Activated T-cell treated with anti-CD3 and anti-CD28 coated beads, Interleukin-2, amount 50 U/mL, for 24 hours (primary cell): ENCODE measurements at places on chromosomes 1 and 21.
A peak's percentile ranks its signal among the peaks of the same experiment; 100 is the strongest.

DNA sequence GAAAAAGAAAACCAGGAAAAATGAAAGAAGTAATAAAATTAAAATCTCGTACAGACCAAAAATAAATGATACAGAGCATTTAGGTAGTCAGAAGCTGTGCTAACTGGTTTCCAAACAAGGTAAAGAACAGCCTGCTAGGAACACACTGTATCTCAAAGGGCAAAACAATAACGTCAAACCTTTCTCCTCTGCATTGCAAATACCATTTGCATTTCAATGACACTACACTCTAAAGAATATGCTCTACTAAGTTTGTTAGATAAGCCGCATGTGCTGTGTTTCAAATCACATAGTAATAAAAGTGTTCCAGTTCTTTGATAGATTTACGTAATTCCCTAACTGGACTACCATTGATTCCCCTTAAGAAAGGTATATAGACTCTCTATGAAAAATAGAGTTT, 648.8 kb downstream of the PLA2G4A start:
- H3K27ac ChIP-seq, result no peak overlapping the region
- no peaks in the 10 kb centered on the region for H3K4me1 ChIP-seq
- no peaks in the 10 kb centered on the region for H3K36me3 ChIP-seq
- no peak overlapping the region for H3K4me3 ChIP-seq
- no peak for DNase-seq
- no peaks in the 10 kb centered on the region for H3K27me3 ChIP-seq

- peaks cover 34% of the 10 kb centered on the region for H3K36me3 ChIP-seq
- H3K4me3 ChIP-seq, result peak overlapping the region; percentile 74
- H3K27me3 ChIP-seq, result no peaks in the 10 kb centered on the region
- H3K4me1 ChIP-seq, result peaks cover 21% of the 10 kb centered on the region
- H3K27ac ChIP-seq, result peak overlapping the region; percentile 37
These were observed 497 bp downstream of the FBXO44 start for GRCh38 chr1:11654939-11655808.

DNA sequence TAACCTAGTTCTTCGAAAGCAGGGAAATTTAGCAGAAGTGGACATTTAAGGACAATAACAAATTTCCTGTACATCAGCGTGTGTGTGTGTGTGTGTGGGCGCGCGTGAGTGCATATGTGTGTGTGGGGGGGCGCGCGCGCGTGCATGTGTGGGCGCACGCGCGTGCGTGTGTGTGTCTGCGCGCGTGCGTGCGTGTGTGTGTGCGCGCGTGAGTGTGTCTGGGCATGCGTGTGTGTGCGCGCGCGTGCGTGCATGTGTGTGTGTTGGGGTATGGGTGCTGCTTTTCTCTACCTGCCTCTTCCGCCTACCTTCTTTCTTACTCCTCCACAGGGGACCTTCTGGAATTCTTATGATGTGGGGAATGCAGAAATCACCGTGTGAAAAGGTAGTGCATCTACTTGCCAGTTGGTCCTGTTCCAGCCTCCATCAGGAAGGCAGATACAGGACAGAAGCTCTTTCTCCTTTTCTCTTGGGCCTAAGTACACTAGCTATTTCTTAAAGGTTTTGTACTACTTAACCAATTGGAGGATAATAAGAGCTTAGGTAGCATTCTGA, 165.4 kb upstream of the KCNK2 start:
- no peaks in the 10 kb centered on the region for H3K4me1 ChIP-seq
- no peaks in the 10 kb centered on the region for H3K27me3 ChIP-seq
- no peak overlapping the region for H3K4me3 ChIP-seq
- DNase-seq, result no peak

GRCh38 chr21:14842601-14843000, 222.2 kb downstream of the NRIP1 start:
- no peak for DNase-seq
- H3K4me3 ChIP-seq, result no peak overlapping the region
- H3K4me1 ChIP-seq, result no peaks in the 10 kb centered on the region
- H3K36me3 ChIP-seq, result no peaks in the 10 kb centered on the region
- H3K27ac ChIP-seq, result no peak overlapping the region

- peaks cover 2% of the 10 kb centered on the region for H3K36me3 ChIP-seq
- no peak for DNase-seq
- no peak overlapping the region for H3K4me3 ChIP-seq
- no peaks in the 10 kb centered on the region for H3K27me3 ChIP-seq
These were observed 49.9 kb downstream of the ZMYM1 start for GRCh38 chr1:35129080-35129479.

DNA sequence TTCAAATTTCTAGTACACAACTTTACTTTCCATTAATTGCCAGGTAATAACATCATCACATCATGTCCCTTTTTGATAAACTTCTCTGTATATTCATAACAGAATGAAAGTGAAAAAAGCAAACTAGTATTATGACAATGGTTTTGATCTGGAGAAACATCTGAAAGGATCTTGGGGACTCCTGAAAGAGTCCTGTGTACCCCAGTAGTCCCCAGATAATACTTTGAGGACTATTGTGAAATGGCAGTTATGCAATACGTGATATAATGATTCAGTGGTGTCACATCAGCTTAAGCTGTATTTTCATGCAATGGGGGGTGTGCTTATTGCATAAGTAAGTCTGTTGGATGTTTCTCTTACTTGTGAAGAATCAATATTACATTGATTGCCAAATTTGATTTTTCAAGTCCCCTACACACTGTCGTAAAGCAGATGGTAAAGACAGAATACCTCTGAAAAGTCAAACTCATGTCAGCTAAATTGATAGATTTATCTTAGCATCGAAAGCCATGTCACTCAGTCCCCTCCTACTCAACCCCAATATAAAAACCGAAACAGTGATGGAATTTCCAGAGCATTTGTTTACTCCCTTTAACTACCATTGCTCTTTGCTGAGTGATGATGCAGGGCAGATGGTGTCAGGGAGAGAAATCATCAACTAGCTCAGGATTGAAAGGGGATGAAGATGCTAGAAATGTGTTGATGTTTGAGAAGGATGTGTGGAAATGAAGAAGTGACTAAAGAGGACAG, 146.7 kb upstream of the C1orf105 start:
- no peaks in the 10 kb centered on the region for H3K27me3 ChIP-seq
- no peak overlapping the region for H3K4me3 ChIP-seq
- peaks cover 41% of the 10 kb centered on the region for H3K4me1 ChIP-seq
- H3K27ac ChIP-seq, result peak overlapping the region; percentile 56
- no peak for DNase-seq

GRCh38 chr1:182633657-182634281, 29.6 kb upstream of the RGS16 start:
- no peak overlapping the region for H3K27ac ChIP-seq
- peaks cover 36% of the 10 kb centered on the region for H3K4me1 ChIP-seq
- peaks cover 22% of the 10 kb centered on the region for H3K27me3 ChIP-seq
- no peak overlapping the region for H3K4me3 ChIP-seq

- H3K4me1 ChIP-seq, result no peaks in the 10 kb centered on the region
- no peak for DNase-seq
- no peak overlapping the region for H3K4me3 ChIP-seq
- H3K27ac ChIP-seq, result no peak overlapping the region
- H3K27me3 ChIP-seq, result peaks cover 10% of the 10 kb centered on the region
- H3K36me3 ChIP-seq, result no peaks in the 10 kb centered on the region
These were observed 18.6 kb upstream of the TTC34 start for GRCh38 chr1:2819831-2820730.

DNA sequence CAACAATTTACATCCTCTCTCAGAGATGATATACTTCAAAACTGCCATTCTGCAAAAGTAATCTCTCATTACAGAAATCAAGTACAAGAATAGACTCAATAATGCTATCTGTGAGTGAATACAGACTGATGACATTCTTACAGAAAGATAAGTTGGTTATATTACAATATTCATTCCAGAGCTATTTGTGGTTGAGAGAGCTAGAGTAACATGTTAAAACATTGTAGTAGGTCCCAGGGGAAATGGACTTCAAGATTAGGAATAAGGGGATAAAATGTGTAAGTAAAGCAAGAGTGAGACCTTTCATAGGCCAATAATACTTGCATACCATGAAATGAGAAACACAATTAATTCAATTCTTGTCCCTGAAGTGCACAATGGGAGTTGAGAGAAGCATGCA, 1.5 kb downstream of the F13B start:
- H3K27me3 ChIP-seq, result peaks cover 2% of the 10 kb centered on the region
- no peaks in the 10 kb centered on the region for H3K4me1 ChIP-seq
- no peak overlapping the region for H3K4me3 ChIP-seq
- no peaks in the 10 kb centered on the region for H3K36me3 ChIP-seq

DNA sequence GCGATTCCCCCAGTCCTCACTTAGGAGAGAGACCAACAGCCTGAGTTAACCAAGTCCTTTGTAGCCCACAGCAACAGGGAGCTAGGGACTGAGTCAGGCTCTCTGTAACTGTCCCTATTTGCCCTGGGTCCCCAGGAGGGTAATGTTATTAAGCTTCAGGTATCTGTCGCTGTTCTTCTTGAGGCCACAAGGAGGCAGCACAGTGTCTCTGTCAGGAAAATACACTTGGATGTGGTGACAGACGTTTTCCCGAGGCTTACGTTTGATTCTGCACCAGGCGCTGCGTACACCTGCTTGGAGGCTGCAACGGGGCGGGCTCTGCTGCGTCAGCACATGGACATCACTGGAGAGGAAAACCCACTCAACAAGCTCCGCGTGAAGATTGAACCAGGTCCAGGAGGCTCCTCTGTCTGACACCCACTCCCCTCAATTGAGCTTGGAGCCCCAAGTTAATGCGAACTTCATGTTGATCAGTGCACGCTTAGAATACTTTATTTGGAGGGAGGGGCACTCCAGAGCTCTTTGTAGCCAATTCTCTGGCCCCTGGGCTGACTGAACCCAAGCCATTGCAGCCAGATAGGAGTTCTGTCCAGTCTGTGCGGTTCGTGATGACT, 10.7 kb upstream of the ELF3 start:
- no peaks in the 10 kb centered on the region for H3K4me1 ChIP-seq
- peak; percentile 36 for DNase-seq
- H3K27ac ChIP-seq, result no peak overlapping the region
- H3K4me3 ChIP-seq, result no peak overlapping the region
- peaks cover 84% of the 10 kb centered on the region for H3K36me3 ChIP-seq

DNA sequence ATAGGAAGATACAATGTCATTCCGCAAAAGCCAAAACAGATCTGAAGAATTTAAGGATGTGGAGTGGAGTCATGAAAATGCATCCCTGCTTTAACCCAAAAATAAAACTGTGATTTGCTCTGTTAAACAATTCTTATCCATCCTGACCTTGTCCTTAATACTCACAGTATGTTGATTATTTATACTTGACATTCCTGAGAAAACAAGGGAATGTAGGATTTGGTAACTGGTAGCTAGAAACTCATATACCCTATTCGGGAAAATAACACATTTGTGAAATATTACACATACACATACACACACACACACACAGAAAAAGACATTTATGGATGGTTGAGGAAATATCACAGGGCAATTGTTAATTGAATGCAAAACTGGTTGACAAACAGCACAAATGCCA, 80.2 kb downstream of the FMN2 start:
- no peaks in the 10 kb centered on the region for H3K36me3 ChIP-seq
- H3K27me3 ChIP-seq, result no peaks in the 10 kb centered on the region
- DNase-seq, result no peak
- H3K4me3 ChIP-seq, result no peak overlapping the region

DNA sequence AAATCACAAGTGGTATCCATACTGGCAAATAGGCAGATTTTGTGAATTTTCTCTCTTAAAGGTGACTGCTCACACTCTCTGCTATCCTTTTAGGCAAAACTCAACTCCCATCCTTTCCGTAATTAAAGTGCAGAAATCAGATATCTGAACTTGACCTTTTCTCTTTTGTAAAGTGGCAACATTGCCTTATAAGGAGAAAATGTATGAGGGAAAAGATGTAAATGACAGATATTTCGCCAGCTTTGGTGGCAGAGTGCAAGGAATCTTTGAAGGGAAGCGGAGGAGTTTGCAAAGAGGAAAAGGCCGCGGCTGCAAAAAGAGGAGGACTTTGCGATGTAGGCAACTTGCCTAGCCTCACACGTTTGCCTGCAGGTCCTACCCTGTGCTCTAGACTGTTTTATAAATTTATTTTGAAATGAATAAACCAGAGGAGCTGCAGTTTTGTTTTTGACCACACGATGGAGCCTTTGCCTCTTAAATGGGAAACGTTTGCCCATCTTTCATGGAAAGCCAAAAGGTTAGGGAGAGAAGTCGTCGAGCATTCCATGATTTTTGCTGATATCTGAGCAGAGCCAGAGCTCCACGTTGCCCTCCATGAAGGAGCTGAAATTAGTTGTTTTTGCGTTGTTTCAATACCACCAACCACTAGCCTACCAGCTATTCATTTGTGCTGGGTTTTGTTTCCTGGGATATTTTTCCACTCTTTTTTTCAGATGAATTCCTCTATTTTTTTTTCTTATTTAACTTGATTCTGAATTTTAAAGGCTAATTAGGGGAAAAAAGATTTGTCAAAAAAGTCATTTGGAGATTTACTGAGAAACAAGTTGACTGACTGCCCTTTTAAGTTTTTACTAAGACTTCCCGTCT, 242.3 kb downstream of the LMX1A start:
- no peak overlapping the region for H3K4me3 ChIP-seq
- no peaks in the 10 kb centered on the region for H3K4me1 ChIP-seq
- no peaks in the 10 kb centered on the region for H3K36me3 ChIP-seq
- H3K27ac ChIP-seq, result no peak overlapping the region
- H3K27me3 ChIP-seq, result peaks cover 38% of the 10 kb centered on the region
- DNase-seq, result no peak

DNA sequence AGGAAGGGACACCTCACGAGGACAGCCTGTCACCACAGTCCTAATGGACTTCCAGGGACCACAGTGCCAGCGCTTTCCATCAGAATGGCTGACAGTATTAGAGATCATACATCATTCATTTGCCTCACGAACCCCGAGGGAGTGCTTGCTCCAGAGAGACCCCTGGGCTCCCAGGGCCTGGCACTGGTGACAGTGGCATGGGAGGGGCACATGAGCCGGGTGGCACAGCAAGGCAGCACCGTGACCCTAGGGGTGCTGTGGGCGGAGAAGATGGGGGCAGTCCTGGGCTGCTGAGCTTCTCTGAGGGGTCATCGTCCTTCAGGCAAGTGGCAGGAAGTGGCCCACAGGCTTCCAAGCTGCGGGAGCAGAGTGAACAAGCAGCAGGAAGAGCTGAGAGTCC, 16.4 kb upstream of the TSPEAR start:
- DNase-seq, result no peak
- H3K36me3 ChIP-seq, result no peaks in the 10 kb centered on the region
- peaks cover 40% of the 10 kb centered on the region for H3K27me3 ChIP-seq
- peaks cover 11% of the 10 kb centered on the region for H3K4me1 ChIP-seq
- no peak overlapping the region for H3K4me3 ChIP-seq

GRCh38 chr1:53349968-53350852, 22.3 kb upstream of the LRP8 start:
- no peak overlapping the region for H3K27ac ChIP-seq
- no peaks in the 10 kb centered on the region for H3K27me3 ChIP-seq
- H3K36me3 ChIP-seq, result no peaks in the 10 kb centered on the region
- no peak overlapping the region for H3K4me3 ChIP-seq
- DNase-seq, result peak; percentile 6
- H3K4me1 ChIP-seq, result no peaks in the 10 kb centered on the region
